CD4-positive, alpha-beta T cell treated with Interleukin-21 for 1 hour (primary cell): ENCODE measurements at places on chromosomes 7 and 10.
A peak's percentile ranks its signal among the peaks of the same experiment; 100 is the strongest.

DNA sequence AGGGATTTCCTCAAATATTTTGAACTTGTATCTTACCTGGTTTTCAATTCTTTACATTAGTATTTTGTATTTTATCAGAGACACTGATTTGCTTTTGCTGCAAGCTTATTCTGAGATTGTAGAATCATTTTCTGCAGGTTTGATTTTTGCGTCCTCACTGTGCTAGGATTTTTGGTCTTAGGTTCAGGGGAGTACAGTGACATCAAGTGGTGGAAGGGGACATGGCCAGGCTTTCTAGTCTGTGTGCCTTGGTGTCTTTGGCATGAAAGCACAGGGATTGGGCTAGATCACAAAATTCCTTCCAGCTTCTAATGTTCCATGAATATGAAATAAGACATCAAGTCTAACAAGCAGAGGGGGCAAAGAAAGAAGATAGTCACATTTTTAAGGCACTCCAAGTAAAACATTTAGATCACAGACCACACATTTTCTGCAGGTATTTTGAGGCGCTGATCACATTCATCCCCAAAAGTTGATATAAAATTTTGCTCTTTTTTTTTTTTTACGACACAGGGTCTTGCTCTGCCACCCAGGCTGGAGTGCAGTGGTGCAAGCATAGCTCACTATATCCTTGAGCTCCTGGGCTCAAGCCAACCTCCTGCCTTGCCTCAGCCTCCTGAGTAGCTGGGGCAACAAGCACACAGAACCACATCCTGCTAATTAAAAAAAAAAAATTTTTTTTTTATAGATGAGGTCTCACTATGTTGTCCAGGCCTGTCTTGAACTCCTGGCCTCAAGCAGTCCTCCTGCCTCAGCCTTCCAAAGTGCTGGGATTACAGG is 124.4 kb downstream of the PON1 start:
- no peak for DNase-seq

GRCh38 chr10:11832042-11832441 is 8.9 kb downstream of the PROSER2 start:
- DNase-seq, result no peak

DNA sequence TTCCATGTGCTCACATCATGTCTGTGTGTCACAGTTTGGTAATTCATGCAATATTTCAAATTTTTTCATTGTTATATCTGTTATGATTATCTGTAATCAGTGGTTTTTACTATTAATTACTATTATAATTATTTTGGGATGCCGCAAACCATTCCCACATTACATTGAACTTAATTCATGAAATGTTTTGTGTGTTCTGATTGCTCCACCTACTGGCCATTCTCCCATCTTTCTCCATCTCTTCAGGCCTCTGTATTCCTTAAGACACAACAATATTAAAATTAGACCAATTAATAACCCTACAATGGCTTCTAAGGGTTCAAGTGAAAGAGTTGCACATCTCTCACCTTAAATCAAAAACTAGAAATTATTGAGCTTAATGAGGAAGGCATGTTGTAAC is 398.5 kb downstream of the PCDH15 start:
- no peak for DNase-seq

- DNase-seq, result no peak
Measured at GRCh38 chr10:76352300-76352699, 920.9 kb downstream of the LRMDA start.

DNA sequence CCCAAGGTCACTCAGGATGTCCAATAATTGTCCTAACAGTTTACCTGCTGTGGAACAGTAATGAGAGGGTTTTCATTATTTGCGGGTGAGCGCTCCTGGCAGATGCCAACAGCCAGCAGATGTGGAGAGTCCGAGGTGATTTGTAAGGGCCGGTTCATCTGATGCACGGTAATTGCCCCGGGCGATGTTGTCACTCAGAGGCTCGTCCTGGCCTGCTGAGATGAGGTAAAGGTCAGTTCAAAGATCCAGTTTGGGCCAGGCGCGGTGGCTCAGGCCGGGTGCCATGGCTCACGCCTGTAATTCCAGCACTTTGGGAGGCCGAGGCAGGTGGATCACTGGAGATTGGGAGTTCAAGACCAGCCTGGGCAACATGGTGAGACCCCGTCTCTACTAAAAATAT is 16.9 kb downstream of the LHPP start:
- DNase-seq, result no peak

DNA sequence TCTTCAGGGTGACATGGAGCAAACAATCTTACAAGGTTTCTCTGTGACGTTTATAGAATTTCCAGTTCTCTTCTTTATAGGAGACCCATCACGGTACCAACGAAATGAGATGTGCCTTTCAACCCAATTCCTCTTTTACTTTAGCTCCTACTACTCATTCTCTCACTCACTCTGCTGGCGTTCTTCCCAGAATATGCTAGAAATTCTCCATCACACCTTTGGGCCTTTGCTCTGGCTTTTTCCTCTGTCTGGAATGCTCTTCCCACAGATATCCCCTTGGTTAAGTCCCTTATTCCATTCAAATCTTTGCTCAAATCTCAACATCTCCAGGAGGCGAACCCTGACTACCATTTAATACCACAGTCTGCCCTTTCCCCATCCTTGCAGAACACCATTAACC is 39.0 kb downstream of the SEMA3C start:
- no peak for DNase-seq

- DNase-seq, result no peak
Measured at GRCh38 chr10:110434489-110435096, 63.1 kb upstream of the DUSP5 start.

DNA sequence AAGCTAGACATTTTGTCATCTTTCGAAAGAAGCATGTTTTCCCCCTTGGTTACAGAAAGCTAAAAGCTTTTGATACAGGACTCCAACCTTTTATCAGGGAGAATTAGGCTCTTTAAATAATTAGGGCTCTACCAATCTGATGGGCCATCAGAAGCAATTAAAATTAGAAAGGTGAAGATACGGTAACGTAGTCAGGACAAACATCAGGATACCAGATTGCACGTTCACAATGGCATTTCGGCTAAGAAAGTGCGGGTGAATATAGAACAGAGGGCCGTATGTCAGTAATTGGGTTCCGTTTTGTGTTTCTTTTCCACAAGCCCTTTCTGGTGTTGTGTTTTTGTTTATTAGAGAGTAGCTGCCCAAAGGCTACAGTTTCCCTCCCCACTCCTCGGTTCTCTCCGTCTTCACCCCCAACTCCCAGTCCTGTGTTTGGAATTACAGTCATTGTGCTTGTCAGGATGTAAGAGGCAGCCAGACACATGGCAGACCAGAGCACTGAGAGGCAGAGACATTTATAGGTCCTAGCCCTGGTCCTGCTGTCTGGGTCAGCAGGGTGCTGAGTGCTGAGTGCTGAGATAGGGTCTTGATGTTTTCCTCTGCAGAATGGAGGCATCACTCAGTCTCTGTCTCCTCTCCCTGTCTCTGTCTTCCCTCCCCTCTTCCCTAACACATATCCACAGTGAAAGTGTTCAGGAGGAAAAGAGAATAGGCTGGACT is 5.5 kb downstream of the PFKP start:
- no peak for DNase-seq

DNA sequence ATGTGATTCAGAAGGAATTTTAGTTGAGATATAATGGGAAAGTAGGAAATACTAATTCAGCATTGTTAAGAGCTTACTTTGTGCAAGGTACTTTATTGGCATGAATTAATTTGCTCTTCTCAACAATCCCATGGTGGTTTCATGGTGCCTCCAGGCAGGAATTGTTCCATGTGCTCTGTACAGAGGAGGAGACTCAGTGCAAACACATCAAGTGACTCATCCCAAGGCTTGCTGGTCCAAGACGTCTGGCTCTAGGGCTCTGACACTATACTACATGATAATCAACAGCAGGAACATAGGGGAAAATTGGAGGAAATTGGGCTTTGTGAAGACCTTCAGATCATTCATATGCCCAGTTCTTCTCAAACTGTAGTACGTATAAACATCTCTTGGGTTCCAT is 66.5 kb upstream of the PRKG1 start:
- no peak for DNase-seq

- no peak for DNase-seq
Measured at GRCh38 chr10:60187691-60188090, 202.0 kb downstream of the ANK3 start.

- no peak for DNase-seq
Measured at GRCh38 chr7:116569737-116570136, 44.9 kb downstream of the CAV1 start.

- no peak for DNase-seq
Measured at GRCh38 chr7:156177422-156178055, 365.3 kb upstream of the SHH start.

- peak; percentile 16 for DNase-seq
Measured at GRCh38 chr10:132836832-132837540, 51.0 kb upstream of the NKX6-2 start.

DNA sequence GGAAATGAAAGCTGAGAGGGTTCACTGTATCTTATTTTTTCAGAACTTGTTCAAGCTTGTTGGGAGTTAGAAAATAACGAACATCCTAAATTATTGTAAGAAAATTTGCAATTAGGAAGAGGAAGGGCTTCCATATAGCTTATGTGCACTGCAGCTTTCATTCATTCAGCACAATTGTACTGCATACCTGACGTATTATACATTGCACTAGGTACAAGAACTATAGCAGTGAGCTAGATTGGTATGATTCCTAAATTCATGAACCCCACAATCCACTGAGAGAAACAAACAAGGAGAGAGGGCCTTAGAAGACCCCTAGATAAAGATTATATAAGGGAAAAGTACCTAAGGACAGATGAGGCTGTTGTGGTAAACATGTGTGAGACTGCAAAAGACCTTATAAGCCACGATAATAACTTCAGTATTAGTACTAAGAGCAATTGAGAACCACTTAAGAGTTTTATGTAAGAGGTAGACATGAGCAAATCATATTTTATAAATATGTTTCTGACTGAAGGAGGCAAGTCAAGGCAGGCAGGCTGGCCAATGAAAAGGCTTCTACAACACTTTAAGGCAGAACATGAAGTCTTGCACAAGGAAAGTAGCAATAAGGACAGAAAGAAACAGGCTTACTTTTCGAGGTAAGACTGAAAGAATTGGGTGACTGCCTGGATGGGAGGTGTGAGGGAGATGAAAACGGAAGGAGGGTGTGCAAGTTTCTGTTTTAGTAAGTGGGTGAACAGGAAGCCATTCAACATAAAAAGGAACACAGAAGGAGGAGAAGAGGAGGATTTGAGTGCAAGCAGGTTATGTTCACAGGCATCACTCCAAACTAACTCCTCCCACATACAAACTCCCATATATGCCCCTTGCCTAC is 77.9 kb upstream of the LRRN3 start:
- DNase-seq, result peak; percentile 39

DNA sequence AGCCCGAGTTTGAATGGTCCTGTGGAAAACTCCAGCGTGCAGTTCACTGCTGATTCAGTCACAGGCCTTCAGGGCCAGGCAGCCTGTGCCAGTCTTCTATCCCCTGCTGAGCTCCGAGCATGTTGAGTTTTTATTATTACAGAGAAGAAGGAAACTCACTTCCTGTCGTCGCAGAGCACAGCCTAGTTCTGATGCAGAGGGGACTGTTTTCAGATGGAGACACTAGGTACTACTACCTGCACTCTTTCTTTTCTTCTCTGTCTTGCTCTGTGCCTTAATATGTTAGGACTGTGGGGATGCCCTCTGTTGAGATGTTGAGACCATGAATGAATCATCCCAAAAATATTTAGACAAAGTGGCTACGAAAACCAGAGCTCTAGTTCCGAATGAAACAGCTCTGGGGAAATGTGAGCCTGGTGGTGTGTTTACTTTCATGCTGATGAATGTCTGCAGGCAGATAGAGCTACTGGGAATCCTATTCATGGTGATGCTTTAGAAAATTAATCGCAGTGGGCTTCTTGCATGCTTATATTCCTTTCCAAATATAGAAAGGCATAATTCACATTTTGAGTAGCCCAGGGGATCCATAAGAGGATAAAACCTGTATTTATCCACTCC is 29.6 kb downstream of the CASP7 start:
- DNase-seq, result no peak
